ENCODE measurements at places on chromosomes 1 and 21.
A peak's percentile ranks its signal among the peaks of the same experiment; 100 is the strongest.

DNA sequence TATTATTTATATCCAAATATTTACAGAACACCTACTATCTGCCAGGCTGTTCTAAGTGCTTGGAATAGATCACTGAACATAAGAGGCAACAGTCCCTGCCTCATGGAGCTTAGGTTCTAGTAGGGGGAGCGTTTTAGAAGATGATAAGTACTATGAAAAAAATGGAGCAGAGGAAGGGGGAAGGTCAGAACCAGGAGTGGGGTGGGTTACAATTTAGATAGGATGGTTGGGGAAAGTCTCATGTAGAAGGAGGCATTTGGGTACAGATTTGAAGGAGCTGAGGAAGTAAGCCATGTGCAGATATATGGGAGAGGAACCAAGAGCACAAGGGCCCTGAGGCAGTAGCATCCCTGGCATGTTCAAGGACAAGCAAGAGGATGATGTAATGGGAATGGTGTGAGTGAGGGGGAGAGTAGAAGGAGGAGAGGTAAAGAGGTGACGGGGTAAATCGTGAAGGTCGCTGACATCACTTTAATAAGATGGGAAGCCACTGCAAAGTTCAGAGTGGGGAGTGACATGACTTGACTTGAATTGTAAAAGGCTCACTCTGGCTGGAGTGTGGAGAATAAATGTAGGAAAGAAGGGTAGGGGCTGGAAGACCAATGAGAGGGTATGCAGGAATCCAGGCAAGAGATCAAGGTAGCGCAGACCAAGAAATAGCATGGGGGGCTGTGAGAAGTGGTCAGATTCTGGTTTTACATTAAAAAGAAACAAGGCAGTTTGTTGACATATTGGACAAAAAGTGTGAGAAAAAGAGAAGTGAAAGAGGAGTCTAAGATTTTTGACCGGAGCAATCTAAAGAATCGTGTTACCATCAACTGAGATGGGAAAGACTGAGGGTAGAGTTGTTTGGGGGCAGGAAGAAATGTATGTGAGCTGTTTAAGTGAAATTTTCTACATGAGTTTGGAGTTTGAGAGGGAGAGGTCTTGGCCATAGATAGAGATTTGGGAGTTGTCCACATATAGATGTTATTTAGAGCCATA lies 92.6 kb downstream of the LPAR3 start:
- DNase-seq = no peak

DNA sequence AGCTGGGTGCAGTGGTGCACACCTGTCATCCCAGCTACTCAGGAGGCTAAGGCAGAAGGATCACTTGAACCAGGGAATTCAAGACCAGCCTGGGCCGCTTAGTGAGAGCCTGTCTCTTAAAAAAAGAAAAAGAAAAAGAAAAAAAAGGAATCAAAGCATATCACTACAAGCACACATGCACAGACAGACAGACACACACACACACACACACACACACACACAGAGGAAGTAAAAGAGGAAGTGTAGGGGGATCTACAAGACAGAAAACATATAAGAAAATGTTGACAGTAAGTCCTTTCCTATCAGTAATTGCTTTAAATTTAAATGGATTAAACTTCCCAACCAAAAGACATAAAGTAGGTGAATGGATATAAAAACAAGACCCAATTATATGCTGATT lies 180.3 kb downstream of the FAF1 start:
- no peak for DNase-seq

DNA sequence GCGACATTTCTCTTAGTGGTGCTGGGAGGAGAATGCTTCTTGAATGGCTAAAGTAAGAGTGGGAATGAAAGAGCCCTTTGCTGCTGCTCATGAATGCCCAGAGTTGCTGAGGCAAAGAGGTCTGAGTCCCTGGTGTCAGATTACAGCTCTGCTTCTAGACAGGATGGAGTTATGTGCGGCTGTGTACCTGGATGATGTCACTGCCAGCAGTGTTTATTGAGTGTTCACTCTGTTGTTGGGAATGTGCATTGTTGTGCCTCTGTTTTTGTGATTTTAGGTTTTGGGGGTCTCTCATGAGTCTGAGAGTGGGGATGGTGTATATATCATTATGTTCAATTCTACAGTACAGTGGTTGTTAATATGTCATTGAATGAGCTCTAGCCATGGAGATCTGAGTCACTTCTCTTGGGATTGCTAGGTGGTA lies 2.7 kb downstream of the CDC14A start:
- DNase-seq = peak; percentile 17

- peak; percentile 59 for DNase-seq
Observed at GRCh38 chr1:2314803-2315673, 76.3 kb downstream of the MORN1 start.

GRCh38 chr1:23561813-23562100 lies 2.5 kb upstream of the ID3 start:
- no peak for DNase-seq

DNA sequence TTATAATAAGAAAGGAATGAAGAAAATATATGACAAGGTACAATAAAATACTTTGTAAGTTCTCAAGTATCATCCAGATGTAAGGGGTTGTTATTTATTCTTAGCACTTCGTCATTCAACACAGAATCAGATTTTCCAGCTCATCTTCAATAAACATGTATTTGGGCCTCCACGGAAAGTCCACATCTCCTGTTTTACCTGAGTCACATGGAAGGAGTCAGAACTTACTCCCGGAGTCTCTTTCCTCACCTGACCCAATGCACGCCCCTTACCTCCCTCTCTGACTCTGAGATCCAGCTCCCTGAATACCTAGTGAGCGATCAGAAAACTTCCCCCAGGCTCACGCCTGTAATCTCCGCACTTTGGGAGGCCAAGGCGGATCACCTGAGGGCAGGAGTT lies 1.5 kb upstream of the PMVK start:
- DNase-seq = no peak

DNA sequence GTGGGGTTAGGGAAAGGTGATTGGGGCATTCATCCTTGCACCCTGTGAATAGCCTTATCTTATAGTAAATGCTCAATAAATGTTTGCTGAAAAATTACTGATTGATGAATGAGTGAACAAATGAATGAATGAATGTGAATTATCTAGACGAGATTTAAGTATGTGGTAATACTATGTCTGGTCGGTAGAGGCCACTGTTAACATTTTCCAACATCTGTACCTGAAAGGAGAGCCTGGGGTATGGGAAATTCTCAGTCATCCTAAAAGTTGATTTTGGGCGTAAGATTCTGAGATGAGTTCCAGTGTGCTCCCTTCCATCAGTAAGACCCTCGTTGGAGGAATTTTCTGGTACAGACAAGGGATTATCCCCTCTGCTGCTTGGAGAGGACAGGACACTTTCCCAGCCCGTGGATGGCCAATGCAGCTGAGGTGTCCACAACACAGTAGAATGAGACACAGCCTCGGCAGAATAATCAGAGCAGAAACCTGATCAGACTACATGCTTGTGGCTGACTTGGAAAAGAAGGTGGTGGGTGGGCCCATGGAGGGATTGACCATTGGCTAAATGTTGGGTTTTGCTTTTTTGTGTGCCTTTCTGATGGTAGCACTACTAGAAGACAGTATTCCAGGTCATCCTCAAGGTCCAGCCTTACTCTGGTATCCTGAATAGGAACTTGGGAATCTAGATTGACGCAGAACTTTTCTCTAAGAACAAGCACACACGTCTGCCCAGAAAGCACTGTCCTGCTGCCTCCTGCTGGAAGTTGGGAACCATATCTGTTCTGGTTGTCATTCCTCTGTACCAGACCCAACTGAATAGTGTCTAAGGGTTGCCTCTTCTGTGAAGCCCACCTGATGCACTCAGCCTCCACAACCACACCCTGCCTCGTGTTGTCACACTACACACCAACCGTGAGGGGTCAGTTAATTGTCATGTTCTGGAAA lies 262.0 kb downstream of the TNR start:
- no peak for DNase-seq

DNA sequence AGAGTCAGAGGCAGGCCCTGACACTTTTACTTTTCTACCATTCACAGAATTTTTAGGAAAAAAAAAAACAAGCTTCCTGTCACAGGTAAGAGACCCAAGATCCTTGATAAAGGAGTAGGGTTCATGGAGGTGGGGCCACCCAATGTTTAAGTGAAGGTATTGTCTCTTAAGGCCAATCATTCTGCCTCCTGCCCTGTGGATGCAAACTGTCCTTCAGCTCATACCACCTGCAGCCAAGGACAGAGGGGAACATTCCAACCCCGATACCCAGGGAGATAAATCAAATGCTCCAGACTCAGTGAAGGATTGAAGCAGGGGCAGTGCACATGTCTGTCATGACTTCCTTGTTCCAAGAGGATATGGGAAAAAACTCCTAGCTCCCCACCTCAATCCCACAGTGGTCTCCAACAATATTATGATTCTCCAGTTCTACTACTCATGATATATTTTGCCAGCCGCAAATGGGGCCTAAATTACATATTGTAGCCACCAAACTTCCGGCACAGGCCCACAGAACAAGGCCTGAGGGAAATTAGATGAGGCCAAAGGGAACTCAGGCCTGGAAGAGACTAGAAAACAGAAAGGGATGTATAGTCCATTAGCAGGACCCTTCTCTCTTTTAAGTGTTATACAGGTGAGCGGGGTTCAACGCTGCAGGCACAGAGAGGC lies 59.5 kb downstream of the TRABD2B start:
- DNase-seq = no peak

DNA sequence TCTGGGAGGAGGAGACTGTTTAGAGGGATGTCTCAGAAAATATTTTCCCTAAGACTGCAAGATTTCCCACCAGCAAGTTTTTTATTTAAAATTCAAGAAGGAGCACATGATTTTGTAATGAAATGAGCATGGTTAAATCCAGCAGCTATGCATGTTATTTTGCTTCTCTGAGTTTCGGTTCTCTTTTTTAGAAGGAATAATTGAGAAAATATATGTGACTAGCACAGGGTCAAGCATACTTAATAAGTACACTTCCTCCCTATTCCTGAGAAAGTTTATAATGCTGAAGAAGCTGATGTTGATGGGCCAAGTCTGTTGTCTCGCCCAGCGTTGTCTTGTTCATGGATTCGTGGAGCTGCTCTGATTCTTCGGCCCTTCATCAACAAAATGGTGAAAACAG lies 51.2 kb downstream of the EXO1 start:
- no peak for DNase-seq

DNA sequence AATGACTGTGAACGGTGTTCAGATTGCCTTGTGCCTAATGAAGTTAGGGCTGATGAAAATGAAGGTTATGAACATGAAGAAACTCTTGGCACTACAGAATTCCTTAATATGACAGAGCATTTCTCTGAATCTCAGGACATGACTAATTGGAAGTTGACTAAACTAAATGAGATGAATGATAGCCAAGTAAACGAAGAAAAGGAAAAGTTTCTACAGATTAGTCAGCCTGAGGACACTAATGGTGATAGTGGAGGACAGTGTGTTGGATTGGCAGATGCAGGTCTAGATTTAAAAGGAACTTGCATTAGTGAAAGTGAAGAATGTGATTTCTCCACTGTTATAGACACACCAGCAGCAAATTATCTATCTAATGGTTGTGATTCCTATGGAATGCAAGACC lies 96.6 kb downstream of the ZFYVE9 start:
- DNase-seq = no peak

GRCh38 chr1:17745479-17745955 lies 9.6 kb upstream of the ACTL8 start:
- no peak for DNase-seq

GRCh38 chr1:220521778-220522177 lies 6.2 kb upstream of the MARK1 start:
- DNase-seq = no peak

- no peak for DNase-seq
Observed at GRCh38 chr1:21541835-21542234, 32.6 kb downstream of the ALPL start.
